Liver (tissue), 10 donors: ENCODE measurements at places on chromosomes 3 and 15. TPM values are rescaled to one million over a fixed set of nuclear protein-coding genes. Genes with fewer than 3 reads are reported as not detected.

EIF1B gene
- polyA plus RNA-seq, result 33.8 TPM

SCN11A gene
- polyA plus RNA-seq, result 0.06 TPM

PROS1 gene
- 88.9 TPM for polyA plus RNA-seq

KPNA4 gene
- polyA plus RNA-seq, result 6.7 TPM

HACD3 gene
- polyA plus RNA-seq, result 49.6 TPM

CYP19A1 gene
- 0.03 TPM for polyA plus RNA-seq

DNA sequence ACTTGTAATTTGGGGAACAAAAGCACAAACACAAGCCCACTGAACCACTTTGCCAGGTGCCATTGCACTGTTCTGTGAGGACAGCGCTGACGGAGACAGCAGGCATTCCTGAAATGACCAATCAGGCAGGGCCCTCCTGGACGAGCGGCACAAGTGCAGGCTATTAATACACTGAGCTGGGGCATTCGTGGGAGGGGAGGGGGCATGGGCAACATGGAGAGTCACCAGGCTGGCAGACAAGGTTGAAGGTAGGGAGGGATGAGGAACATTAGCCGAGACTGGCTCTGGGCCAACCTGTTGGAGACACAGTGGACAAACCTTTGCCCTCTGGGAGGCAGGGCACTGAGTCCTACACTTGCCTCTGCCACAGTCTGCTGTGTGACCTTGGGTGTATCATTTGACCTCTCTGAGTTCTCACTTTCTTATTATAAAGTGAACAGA lies 45.6 kb downstream of the NOX5 start:
- DNase-seq, result no peak

- DNase-seq, result no peak
These were observed 95.5 kb downstream of the SSR3 start for GRCh38 chr3:156459434-156459833.

DNA sequence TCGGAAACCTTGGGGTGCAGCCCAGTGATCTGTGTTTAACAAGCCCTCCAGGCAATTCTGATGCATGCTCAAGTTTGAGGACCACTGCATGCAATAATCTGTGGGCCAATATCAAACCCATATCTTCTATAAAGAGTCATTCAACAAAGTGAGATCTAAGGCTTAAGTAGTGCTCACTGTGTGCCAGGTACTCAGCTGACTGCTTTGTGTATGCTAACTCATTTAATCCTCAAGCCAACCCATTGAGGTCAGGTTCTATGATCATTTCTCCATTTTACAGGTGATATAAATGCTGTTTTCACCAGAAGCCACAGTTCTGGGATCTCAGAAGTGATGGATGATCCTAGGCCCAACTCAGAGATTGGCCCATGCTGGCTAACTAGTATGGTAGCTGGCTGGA lies 101.7 kb downstream of the SMAD6 start:
- no peak for DNase-seq

DNA sequence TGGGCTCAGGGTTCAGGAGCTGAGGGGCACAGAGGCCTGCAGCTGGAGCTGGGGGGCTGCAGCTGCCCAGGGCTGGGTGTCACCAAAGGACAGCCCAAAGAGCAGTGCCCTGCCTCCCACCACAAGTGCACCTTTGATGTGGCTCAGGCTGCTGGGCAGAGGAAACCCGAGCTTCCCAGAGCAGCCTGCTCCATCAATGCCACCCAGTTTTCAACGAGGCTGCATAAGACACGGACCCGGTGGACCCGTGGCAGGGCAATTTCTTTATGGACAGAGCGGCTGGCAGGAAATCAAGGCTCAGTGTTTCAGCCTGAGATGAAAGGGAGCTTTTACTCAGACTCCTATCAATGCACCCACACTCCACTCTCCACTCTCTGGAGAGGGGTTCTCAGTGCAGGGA lies 18.7 kb downstream of the SEMA5B start:
- no peak for DNase-seq

GRCh38 chr3:23202203-23202920 lies 765 bp upstream of the UBE2E2 start:
- DNase-seq, result no peak

- no peak for DNase-seq
These were observed 7.2 kb upstream of the MFGE8 start for GRCh38 chr15:88920186-88920891.

GRCh38 chr15:77235566-77235965 lies 164.7 kb upstream of the TSPAN3 start:
- DNase-seq, result no peak

- no peak for DNase-seq
These were observed 84.5 kb upstream of the SYNPR start for GRCh38 chr3:63193647-63194046.
